ENCODE measurements at places on chromosomes 13 and 19.

- H3K4me1 ChIP-seq = peaks cover 22% of the 10 kb centered on the region
- no peak overlapping the region for H3K27ac ChIP-seq
- H3K4me3 ChIP-seq = peak overlapping the region; percentile 87
- peak; percentile 50 for DNase-seq
Observed at GRCh38 chr19:39506944-39507714, 7.8 kb upstream of the SELENOV start.

DNA sequence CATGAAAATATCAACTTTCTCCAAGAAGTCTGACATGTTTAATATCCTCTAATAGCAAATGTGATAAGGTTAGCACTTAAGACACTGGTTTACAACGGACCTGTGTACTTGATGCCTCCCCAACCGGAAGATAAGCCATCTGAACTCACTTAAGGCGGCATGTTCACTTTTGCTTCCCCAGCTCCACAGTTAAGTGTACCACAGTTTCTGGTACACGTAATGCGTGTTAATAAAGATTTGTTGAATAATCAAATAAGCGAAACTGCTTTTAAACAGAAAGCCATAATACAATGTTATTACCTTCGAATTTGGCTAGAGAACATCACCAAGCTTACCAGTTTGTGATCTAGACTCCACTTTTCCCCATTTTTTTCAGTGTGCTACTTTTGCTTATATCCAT lies 1.4 kb upstream of the PAN3 start:
- H3K27ac ChIP-seq = no peak overlapping the region
- H3K4me3 ChIP-seq = peak overlapping the region; percentile 91
- no peaks in the 10 kb centered on the region for H3K27me3 ChIP-seq
- DNase-seq = no peak

DNA sequence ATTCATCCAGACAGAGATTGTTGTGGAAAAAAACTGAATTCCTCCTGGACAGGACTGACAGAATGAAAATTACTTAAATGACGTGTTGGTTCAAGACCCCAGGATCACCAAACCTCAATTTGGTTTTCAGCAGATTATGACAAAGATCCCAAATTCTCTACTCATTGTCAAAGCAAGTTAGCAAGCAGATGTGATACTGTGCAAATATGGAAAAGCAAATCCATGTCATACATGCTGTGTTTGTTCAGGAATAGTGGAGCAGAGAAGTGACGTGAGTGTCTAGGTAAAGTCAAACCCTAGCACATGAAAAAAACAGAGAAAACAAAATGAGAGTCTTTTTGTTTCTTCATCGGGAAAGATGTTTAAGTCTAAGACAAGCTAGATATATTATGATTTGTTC lies 169.2 kb upstream of the NBEA start:
- H3K36me3 ChIP-seq = no peaks in the 10 kb centered on the region
- no peaks in the 10 kb centered on the region for H3K27me3 ChIP-seq
- H3K4me1 ChIP-seq = no peaks in the 10 kb centered on the region
- H3K4me3 ChIP-seq = no peak overlapping the region

GRCh38 chr19:46845959-46846459 lies 4.6 kb downstream of the AP2S1 start:
- H3K36me3 ChIP-seq = peaks cover 18% of the 10 kb centered on the region
- peaks cover 30% of the 10 kb centered on the region for H3K4me1 ChIP-seq
- H3K27me3 ChIP-seq = no peaks in the 10 kb centered on the region

- no peaks in the 10 kb centered on the region for H3K4me1 ChIP-seq
- no peaks in the 10 kb centered on the region for H3K27me3 ChIP-seq
- H3K4me3 ChIP-seq = no peak overlapping the region
- H3K36me3 ChIP-seq = no peaks in the 10 kb centered on the region
- no peak overlapping the region for H3K27ac ChIP-seq
- no peak for DNase-seq
Observed at GRCh38 chr13:22599156-22599555, 581.6 kb upstream of the SGCG start.

DNA sequence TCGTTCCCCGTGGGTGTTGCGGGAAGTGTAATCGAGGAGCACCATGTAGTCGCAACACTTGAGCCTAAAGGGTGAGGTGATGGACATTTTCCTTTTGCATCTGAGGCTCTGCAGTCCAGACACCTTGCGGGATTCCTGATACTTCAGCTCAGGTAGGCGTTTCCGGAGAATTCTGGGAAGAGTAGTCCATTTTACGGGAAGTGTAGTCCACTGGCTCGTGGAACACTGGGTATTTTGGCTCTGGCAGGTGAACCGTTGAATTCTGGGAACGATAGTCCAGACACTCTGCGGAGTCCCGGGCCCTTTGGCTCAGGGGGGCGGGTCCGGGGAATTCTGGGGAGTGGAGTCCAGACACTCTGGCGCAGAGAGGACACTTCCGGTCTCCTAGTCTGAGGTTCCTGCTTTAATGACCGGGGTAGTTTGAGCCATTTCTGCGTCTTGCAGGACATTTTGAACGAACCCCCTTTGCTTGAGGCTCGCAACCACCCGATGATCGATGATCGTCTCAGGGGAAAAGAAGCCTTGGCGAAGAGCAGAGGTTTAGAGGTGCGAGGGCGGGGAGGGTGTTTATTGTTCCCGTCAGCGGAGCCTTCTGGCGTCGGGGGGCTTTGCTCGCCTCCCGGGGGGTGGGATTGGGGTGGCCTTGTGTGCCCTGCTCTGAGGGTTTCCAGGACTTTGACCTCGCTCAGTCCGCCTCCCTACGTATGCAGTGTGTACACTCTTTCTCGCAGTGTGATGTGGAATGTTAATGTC lies at the start of gene ZNF223:
Gene ZNF223, plus strand, starts transcription at position 387 of the 753 bp plus-strand sequence. CDS start 3,141 bp downstream, outside the sequence.
- H3K36me3 ChIP-seq = peaks cover 20% of the 10 kb centered on the region
- H3K4me1 ChIP-seq = peaks cover 12% of the 10 kb centered on the region
- peak within 1 kb of the TSS; percentile 86 for H3K4me3 ChIP-seq
- H3K27me3 ChIP-seq = peaks cover 1% of the 10 kb centered on the region

GRCh38 chr13:113209759-113210421 lies 477 bp downstream of the CUL4A start:
- peaks cover 5% of the 10 kb centered on the region for H3K36me3 ChIP-seq
- peaks cover 36% of the 10 kb centered on the region for H3K4me1 ChIP-seq
- H3K27ac ChIP-seq = peak overlapping the region; percentile 79
- no peaks in the 10 kb centered on the region for H3K27me3 ChIP-seq

GRCh38 chr19:29533578-29534544 lies 8.1 kb downstream of the VSTM2B start:
- peaks cover 3% of the 10 kb centered on the region for H3K36me3 ChIP-seq
- peaks cover 24% of the 10 kb centered on the region for H3K27me3 ChIP-seq
- no peak for DNase-seq
- H3K4me3 ChIP-seq = no peak overlapping the region

DNA sequence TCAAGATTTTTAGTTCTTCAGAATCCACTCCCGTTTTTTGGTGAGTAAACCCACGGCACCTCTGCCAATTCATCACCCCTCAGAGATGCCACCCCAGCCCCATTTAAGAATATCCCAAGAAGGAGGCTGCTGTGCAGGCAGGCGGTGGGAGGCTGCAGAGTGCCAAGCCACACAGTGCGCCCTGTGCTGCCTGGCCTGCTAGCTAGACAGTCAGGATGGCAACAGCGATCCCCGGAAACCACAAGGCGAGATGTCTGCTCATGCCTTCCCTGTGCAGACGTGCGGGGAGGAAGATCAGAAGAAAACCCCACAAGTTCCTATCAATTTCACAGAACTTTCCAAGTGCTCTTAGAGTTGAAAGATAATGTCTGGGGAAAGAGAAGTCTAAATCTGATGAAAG lies 64.8 kb upstream of the GPR183 start:
- H3K27ac ChIP-seq = peak overlapping the region; percentile 100
- no peak for DNase-seq
- H3K36me3 ChIP-seq = peaks cover 36% of the 10 kb centered on the region
- H3K4me3 ChIP-seq = no peak overlapping the region

DNA sequence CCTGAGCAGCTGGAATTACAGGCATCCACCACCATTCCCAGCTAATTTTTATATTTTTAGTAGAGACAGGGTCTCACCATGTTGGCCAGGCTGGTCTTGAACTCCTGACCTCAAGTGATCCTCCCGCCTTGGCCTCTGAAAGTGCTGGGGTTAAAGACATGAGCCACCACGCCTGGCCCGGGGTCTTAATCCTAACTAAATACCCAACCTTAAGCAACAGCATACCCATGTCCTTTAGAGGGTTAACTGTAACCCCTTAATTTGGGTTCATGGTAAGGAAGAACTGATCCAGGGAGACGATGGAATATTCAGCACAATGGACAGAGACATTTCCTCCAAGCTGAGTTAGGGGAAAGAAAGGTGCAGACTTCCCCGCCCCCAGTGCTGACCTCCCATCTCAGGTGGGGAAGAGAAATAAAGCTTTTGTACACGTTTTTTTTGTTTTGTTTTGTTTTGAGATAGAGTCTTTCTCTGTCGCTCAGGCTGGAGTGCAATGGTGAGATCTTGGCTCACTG lies 8.7 kb upstream of the GALP start:
- no peak overlapping the region for H3K27ac ChIP-seq
- no peak for DNase-seq
- no peak overlapping the region for H3K4me3 ChIP-seq

- no peak for DNase-seq
- peaks cover 5% of the 10 kb centered on the region for H3K36me3 ChIP-seq
- H3K27me3 ChIP-seq = peaks cover 2% of the 10 kb centered on the region
- no peak overlapping the region for H3K27ac ChIP-seq
- no peak overlapping the region for H3K4me3 ChIP-seq
- no peaks in the 10 kb centered on the region for H3K4me1 ChIP-seq
Observed at GRCh38 chr13:112456138-112457056, 80.2 kb downstream of the SPACA7 start.

GRCh38 chr13:75687150-75687763 lies 51.1 kb downstream of the LMO7 start:
- no peak overlapping the region for H3K27ac ChIP-seq
- no peak for DNase-seq

- peaks cover 15% of the 10 kb centered on the region for H3K27me3 ChIP-seq
- H3K4me1 ChIP-seq = no peaks in the 10 kb centered on the region
- no peaks in the 10 kb centered on the region for H3K36me3 ChIP-seq
- no peak overlapping the region for H3K27ac ChIP-seq
Observed at GRCh38 chr19:32570081-32570785, 10.8 kb upstream of the PDCD5 start.

DNA sequence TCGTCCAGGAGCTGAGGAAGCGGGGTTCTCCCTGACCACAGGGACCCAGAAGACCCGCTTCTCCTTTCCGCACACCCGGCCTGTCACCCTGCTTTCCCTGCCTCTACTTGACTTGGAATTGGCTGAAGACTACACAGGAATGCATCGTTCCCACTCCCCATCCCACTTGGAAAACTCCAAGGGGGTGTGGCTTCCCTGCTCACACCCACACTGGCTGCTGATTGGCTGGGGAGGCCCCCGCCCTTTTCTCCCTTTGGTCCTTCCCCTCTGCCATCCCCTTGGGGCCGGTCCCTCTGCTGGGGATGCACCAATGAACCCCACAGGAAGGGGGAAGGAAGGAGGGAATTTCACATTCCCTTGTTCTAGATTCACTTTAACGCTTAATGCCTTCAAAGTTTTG lies 18.9 kb downstream of the VASP start:
- H3K27ac ChIP-seq = peak overlapping the region; percentile 60
- no peak overlapping the region for H3K4me3 ChIP-seq
- peaks cover 21% of the 10 kb centered on the region for H3K4me1 ChIP-seq
- peaks cover 11% of the 10 kb centered on the region for H3K36me3 ChIP-seq
- no peaks in the 10 kb centered on the region for H3K27me3 ChIP-seq
- DNase-seq = no peak

GRCh38 chr13:25324100-25324499 lies 22.7 kb downstream of the NUP58 start:
- no peaks in the 10 kb centered on the region for H3K4me1 ChIP-seq
- H3K36me3 ChIP-seq = peaks cover 14% of the 10 kb centered on the region
- no peak for DNase-seq
- H3K27ac ChIP-seq = peak overlapping the region; percentile 56
- H3K27me3 ChIP-seq = no peaks in the 10 kb centered on the region
- no peak overlapping the region for H3K4me3 ChIP-seq

DNA sequence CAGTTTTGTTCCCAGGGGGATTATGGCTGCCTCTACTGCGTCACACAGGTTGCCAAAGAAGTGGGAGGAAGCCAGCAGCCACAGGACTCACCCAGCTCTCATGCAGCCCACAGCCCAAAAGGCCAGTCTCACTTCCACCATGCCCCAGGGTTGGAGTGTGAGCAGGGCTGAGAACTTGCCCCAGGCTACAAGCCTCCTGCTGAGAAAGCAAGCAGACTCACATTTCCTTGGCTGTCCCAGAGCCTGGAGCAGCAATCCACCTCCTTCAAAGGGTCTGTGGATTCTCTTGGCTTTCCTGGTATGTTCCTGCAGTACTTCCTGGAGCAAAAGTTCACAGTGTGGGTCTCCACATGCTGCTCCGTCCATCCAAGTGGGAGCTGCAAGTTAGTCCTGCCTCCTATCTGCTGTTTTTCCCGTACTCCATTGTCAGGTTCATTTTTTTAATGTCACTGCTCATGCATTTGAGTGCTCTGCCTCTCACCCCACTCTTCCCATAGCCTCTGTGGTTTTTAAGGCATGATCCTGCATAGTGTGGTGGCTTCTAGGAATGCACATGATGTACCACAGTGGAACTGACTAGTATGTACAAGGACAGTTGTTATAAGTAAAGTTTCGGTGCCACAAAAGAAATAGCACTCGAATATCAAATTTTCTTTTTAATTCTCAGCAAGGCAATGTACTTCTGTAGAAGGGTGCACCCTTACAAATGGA lies 56.2 kb upstream of the ARHGEF7 start:
- H3K4me3 ChIP-seq = no peak overlapping the region
- no peaks in the 10 kb centered on the region for H3K4me1 ChIP-seq
- no peak overlapping the region for H3K27ac ChIP-seq

GRCh38 chr13:25151626-25152195 lies 20.4 kb downstream of the AMER2 start:
- H3K4me3 ChIP-seq = no peak overlapping the region
- DNase-seq = no peak
- no peaks in the 10 kb centered on the region for H3K36me3 ChIP-seq
- H3K4me1 ChIP-seq = no peaks in the 10 kb centered on the region
- H3K27ac ChIP-seq = no peak overlapping the region
- peaks cover 10% of the 10 kb centered on the region for H3K27me3 ChIP-seq

GRCh38 chr19:27774827-27775226 lies 1438.1 kb downstream of the UQCRFS1 start:
- H3K27ac ChIP-seq = no peak overlapping the region
- no peaks in the 10 kb centered on the region for H3K27me3 ChIP-seq
- DNase-seq = no peak
- no peak overlapping the region for H3K4me3 ChIP-seq

Data from memory B cell (primary cell).